Mesothelial cell of epicardium (in vitro differentiated cells): ENCODE measurements at places on chromosomes 11 and 22.

DNA sequence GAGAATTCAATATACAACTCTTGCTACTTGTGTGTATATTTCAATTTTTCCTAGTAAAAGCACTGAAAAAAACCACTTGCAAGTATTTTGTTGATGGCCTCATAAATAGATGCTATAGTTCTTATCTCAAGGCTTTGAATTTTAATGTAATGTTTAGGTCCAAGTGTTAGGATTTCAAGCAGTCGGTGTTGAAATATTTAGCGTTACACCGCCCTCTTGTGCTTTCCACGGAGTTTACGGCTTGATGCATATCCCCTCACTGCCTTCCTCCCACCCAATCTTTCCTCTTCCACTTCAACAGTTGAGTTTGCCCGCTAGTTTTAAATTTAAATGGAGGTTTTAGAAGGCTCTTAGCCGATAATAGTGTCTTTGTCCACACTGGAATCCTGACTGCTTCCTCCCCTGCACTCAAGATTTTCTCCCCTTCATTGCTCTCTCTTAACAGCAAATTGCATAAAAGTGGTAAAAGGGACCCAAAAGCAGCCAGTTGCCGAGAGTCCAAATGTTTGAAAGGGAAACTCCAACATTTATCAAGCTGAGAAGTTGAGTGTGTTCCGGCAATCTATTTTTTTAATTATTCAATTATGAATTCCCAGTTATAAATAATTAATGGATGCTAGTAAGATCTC is 25.9 kb upstream of the HTATIP2 start:
- H3K4me1 ChIP-seq = peaks cover 4% of the 10 kb centered on the region
- H3K27me3 ChIP-seq = peaks cover 31% of the 10 kb centered on the region
- no peak for DNase-seq
- no peaks in the 10 kb centered on the region for H3K36me3 ChIP-seq
- no peak overlapping the region for H3K4me3 ChIP-seq
- H3K27ac ChIP-seq = no peak overlapping the region

GRCh38 chr11:92766698-92767097 is 202.8 kb upstream of the MTNR1B start:
- no peak overlapping the region for H3K27ac ChIP-seq
- no peak overlapping the region for H3K4me3 ChIP-seq
- H3K27me3 ChIP-seq = no peaks in the 10 kb centered on the region
- peaks cover 2% of the 10 kb centered on the region for H3K36me3 ChIP-seq
- H3K4me1 ChIP-seq = peaks cover 22% of the 10 kb centered on the region

DNA sequence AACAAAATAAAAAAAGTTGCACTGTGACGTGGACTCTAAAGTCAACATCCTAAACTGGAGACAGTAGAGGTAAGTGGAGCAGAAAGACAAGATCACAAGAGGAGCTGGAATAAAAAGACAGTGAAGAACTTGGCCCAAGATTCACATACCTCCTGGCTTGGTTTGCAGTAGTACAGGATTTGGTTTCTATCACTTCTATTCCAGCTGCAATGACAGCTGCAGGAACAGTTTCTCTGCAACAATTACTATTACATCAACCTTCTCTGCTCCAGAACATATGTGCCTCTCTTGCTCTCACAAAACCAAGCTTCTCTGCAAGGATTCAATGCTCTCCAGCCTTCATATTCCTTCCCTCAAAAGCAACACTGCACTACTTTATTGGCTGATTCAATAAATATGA is 7.8 kb upstream of the KDM2A start:
- no peak for DNase-seq
- H3K4me1 ChIP-seq = peaks cover 5% of the 10 kb centered on the region
- no peaks in the 10 kb centered on the region for H3K36me3 ChIP-seq
- H3K27ac ChIP-seq = no peak overlapping the region

GRCh38 chr22:25795478-25795877 is 53.5 kb downstream of the MYO18B start:
- peaks cover 35% of the 10 kb centered on the region for H3K27me3 ChIP-seq
- peaks cover 11% of the 10 kb centered on the region for H3K4me1 ChIP-seq
- DNase-seq = no peak
- H3K27ac ChIP-seq = no peak overlapping the region
- no peak overlapping the region for H3K4me3 ChIP-seq
- H3K36me3 ChIP-seq = no peaks in the 10 kb centered on the region

- no peaks in the 10 kb centered on the region for H3K27me3 ChIP-seq
- DNase-seq = no peak
- peaks cover 5% of the 10 kb centered on the region for H3K36me3 ChIP-seq
- H3K27ac ChIP-seq = peak overlapping the region; percentile 97
Measured at GRCh38 chr11:63847363-63847762, 8.5 kb downstream of the MARK2 start.

- peak overlapping the region; percentile 0 for H3K27ac ChIP-seq
- H3K4me1 ChIP-seq = peaks cover 12% of the 10 kb centered on the region
- no peaks in the 10 kb centered on the region for H3K27me3 ChIP-seq
- no peaks in the 10 kb centered on the region for H3K36me3 ChIP-seq
- DNase-seq = no peak
Measured at GRCh38 chr22:26564181-26564580, 25.8 kb downstream of the TPST2 start.

- no peak overlapping the region for H3K27ac ChIP-seq
- H3K27me3 ChIP-seq = peaks cover 35% of the 10 kb centered on the region
- H3K36me3 ChIP-seq = no peaks in the 10 kb centered on the region
Measured at GRCh38 chr11:45092901-45093760, 53.3 kb upstream of the PRDM11 start.

GRCh38 chr22:37401401-37402183 is 25.7 kb downstream of the ELFN2 start:
- no peak for DNase-seq
- H3K27ac ChIP-seq = peak overlapping the region; percentile 54
- H3K27me3 ChIP-seq = peaks cover 28% of the 10 kb centered on the region
- no peak overlapping the region for H3K4me3 ChIP-seq

- no peak for DNase-seq
- peaks cover 3% of the 10 kb centered on the region for H3K36me3 ChIP-seq
- no peak overlapping the region for H3K4me3 ChIP-seq
Measured at GRCh38 chr11:130328420-130328819, 13.7 kb upstream of the ZBTB44 start.

DNA sequence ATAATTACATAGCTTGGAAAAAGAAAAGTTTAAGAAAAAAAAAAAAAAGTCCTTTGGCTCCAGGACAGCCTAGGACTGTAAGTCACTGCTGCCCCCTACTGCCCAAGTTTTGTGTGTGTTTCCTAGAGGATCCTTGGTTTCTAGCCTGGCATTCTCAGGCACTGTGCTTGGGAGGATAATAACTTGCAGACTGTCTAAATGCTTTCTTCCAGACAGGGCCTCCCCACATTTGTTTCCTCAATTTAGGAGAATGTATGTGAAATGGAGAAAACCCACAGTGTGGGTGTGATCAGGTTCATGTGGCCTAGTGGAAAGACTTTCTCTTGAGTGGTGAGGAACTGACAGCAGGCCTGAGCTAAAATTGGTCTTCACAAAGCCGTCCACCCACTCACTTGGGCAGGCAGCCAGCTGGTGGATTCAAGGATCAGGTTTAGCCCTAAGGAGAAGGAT is 191.0 kb downstream of the NAV2 start:
- DNase-seq = peak; percentile 60
- peak overlapping the region; percentile 76 for H3K27ac ChIP-seq

- H3K4me3 ChIP-seq = no peak overlapping the region
- peaks cover 27% of the 10 kb centered on the region for H3K27me3 ChIP-seq
- peaks cover 4% of the 10 kb centered on the region for H3K4me1 ChIP-seq
- no peak for DNase-seq
- no peak overlapping the region for H3K27ac ChIP-seq
Measured at GRCh38 chr11:34625576-34625975, 4.7 kb downstream of the EHF start.

GRCh38 chr11:1377231-1377780 is 12.4 kb upstream of the BRSK2 start:
- peaks cover 16% of the 10 kb centered on the region for H3K4me1 ChIP-seq
- no peak overlapping the region for H3K27ac ChIP-seq
- no peaks in the 10 kb centered on the region for H3K36me3 ChIP-seq
- H3K4me3 ChIP-seq = no peak overlapping the region
- DNase-seq = no peak
- H3K27me3 ChIP-seq = peaks cover 26% of the 10 kb centered on the region

DNA sequence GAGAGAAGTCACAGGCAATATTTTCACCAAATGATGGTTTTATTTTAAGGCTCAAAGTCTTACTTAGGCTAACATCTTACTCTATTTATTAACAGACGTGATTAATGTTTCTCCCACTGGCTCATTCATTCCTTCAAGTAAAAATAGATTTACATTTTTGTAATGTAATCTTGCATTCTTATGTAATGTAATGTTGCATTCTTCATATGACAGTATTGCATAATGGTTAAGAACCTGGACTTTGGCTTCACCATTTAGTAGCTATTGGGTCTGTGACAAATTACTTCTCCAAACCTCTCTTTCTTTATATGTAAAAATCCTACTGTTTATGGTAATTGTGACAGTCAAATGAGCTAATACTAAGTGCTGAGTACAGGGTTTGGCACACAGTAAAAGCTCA is 3.3 kb upstream of the DIXDC1 start:
- peaks cover 33% of the 10 kb centered on the region for H3K4me1 ChIP-seq
- DNase-seq = no peak
- H3K27ac ChIP-seq = no peak overlapping the region
- no peaks in the 10 kb centered on the region for H3K36me3 ChIP-seq
- no peaks in the 10 kb centered on the region for H3K27me3 ChIP-seq

DNA sequence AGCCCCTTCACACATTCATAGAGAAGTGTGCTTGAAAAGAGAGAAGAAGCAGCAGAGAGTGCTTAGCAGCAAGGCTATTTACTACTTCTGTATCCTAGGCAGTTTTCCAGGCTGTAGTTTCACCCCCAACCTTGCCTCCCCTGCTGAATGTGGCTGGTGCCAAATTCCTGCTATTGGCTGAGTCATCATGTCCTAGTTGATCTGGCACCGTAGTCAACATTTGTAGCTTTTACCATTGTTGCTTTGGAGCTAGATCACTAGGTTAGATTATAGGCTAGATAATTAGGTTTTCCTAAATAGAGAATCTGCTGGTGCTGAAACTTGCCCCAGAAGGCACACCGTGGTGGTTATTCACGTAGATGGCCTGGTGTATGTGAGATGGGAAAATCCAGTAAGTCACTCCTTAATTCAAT is 32.7 kb downstream of the ARHGAP42 start:
- no peak overlapping the region for H3K27ac ChIP-seq
- H3K36me3 ChIP-seq = no peaks in the 10 kb centered on the region
- peaks cover 18% of the 10 kb centered on the region for H3K4me1 ChIP-seq
- H3K27me3 ChIP-seq = no peaks in the 10 kb centered on the region
- DNase-seq = no peak

DNA sequence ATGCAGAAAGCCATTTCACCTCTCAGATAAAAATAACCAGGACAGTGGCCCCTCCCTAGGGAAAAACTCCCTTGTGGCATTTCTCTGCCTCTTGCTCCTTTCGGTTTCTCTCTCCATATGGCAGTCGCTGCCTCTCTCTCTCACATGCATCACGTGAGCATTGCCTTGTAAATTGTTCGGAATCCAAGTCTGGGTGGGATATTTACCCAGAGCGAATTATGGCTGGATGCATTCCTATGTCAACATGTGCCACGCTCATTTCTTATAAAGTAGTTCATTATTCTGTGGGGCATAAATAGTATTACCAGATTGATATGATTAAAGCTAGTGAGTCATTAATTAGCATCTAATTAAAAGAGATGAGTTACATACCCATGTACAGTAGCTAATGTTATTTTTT is 392.9 kb downstream of the INSC start:
- H3K4me1 ChIP-seq = peaks cover 26% of the 10 kb centered on the region
- H3K27me3 ChIP-seq = no peaks in the 10 kb centered on the region
- H3K4me3 ChIP-seq = peak overlapping the region; percentile 25
- H3K36me3 ChIP-seq = no peaks in the 10 kb centered on the region
- H3K27ac ChIP-seq = peak overlapping the region; percentile 94
- DNase-seq = peak; percentile 44

GRCh38 chr11:132093536-132094259 is 723.3 kb downstream of the NTM start:
- no peak overlapping the region for H3K4me3 ChIP-seq
- no peak for DNase-seq
- H3K36me3 ChIP-seq = no peaks in the 10 kb centered on the region
- no peak overlapping the region for H3K27ac ChIP-seq

DNA sequence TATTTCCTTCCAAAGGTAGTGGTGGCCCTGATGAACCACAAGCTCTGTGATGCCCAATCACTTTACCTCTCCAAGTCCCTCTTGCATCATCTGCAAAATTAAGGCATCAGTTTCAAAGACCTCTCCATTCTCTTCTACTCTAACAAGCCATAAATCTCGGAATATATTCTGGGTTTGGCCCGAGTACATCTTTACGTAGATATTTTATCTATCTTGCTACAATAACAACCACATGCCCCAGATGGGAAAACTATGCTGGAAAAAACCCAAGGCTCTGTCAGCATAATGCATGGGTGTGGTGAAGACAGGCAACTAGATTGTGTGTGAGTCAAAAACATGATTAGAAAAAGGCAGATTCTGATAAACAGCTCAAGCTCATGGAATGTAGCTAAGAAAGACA is 228.2 kb upstream of the BLID start:
- DNase-seq = no peak
- H3K4me3 ChIP-seq = no peak overlapping the region
- peaks cover 63% of the 10 kb centered on the region for H3K4me1 ChIP-seq
- H3K36me3 ChIP-seq = no peaks in the 10 kb centered on the region
- H3K27me3 ChIP-seq = no peaks in the 10 kb centered on the region

GRCh38 chr22:17012267-17012666 is 4.2 kb upstream of the GAB4 start:
- no peaks in the 10 kb centered on the region for H3K27me3 ChIP-seq
- no peaks in the 10 kb centered on the region for H3K4me1 ChIP-seq
- no peak overlapping the region for H3K4me3 ChIP-seq
- no peak overlapping the region for H3K27ac ChIP-seq

- H3K4me3 ChIP-seq = no peak overlapping the region
- DNase-seq = no peak
- no peaks in the 10 kb centered on the region for H3K4me1 ChIP-seq
- no peaks in the 10 kb centered on the region for H3K27me3 ChIP-seq
Measured at GRCh38 chr11:45935349-45936064, 13.1 kb downstream of the LARGE2 start.

- no peak for DNase-seq
- H3K36me3 ChIP-seq = peaks cover 58% of the 10 kb centered on the region
- H3K27me3 ChIP-seq = peaks cover 14% of the 10 kb centered on the region
- H3K4me1 ChIP-seq = peaks cover 23% of the 10 kb centered on the region
Measured at GRCh38 chr11:32391956-32392553, 43.3 kb downstream of the WT1 start.
